Muscle of leg (tissue), 16 donors: ENCODE measurements at places on chromosomes 2 and 18.
A peak's percentile ranks its signal among the peaks of the same experiment; 100 is the strongest.

DNA sequence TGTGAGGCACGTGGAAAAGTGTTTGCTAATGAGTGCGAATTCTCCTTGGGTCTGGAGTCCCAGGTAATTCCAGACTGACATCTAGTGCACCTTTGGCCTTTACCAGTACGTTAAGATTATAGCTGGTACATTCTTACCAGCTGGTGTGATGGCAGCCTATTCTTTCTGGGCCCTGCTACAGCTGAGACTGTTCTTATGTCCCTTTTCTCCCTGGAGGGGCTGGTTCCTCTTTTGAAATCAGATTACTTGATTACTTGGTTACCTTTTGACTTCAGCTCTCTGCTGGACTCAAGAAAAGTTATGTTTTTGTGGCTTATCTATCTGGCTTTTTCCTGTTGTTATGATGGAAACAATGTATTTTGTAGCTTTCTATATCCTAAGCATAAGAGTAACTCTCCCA is 14.5 kb downstream of the CABYR start:
- DNase-seq: no peak

- DNase-seq: peak; percentile 65
Measured at GRCh38 chr2:215705771-215706361, 270.0 kb upstream of the FN1 start.

DNA sequence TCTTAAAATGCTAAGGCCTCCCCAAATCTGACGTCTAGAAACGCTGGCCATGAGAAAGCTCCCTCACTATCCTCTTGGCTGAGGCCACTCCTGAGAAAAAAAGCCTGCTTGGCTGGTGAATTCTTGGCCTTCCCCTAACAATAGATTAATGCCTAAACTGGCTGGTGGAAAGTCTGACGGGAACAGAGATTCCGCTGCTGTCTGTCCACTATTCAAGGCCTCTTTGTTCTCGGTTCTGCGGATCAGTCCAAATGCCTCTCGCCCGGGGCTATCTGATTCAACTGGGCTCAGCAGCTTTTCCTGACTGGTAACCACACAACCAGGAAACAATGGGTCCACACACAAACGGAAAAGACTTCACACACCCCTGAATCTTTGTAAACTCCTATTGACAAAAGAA is 27.2 kb downstream of the PXDN start:
- peak; percentile 79 for DNase-seq

- DNase-seq: no peak
Measured at GRCh38 chr2:1709335-1709605, 35.0 kb downstream of the PXDN start.

- DNase-seq: peak; percentile 68
Measured at GRCh38 chr2:174634130-174635014, 36.8 kb upstream of the WIPF1 start.

- DNase-seq: no peak
Measured at GRCh38 chr2:108244667-108245414, 5.1 kb downstream of the SULT1C3 start.

GRCh38 chr2:170525566-170525900 is 189.6 kb upstream of the SP5 start:
- DNase-seq: peak; percentile 71
